ENCODE measurements at places on chromosomes 6 and 20.

DNA sequence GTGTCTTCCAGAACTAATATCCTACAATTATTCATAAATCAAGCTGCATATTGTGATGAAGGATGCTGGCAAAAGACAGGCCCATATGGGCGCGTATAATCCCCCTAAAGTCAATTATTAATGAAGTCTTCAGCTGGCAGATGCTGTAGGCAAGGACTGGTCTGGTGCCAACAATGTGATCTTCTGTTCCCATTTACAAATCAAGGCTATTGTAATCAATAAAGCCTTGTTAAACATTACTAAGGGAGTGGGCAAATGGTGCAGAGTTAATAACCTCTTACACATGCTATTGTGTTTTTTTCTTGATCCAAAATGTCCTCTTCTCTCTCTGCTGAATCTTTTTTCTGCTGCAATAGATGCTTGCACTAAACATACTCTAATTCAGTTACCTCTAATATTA is 119.0 kb downstream of the ALDH8A1 start:
- no peak for DNase-seq

DNA sequence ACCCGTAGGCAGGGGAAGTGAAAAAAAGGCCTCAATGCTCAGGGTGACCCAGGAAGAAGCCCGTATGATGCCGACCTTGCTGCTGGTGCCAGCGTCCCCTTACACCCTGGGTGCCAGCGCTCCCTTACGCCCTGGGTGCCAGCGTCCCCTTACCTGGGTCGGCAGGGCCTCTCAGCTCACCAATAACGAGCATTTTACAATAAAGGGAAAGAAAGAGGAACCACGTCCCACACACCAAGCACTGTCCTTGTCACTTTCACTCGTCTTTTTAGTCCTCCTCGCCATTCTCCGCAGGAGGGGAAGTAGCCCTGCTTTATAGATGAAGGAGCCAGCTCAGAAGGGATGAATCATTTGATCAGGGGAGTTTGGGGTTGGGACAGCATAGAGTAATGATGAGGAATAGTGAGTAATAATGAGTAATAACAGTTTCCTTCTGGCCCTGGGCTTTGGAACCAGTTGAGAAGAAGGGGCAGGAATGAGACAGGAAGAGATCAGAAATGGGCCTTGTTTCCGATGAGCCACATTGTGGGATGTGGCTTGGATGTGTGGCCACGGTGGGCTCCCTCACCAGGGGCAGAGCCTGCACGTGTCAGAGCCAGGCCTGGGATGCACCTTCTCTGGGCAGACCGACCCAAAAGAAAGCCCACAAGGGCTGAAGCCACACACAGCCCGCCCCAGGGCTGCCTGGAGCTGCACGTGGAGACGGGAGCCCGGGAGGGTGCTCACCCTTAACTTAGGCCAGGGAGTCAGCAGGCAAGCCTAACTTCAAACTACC is 75.7 kb downstream of the SYNJ2 start:
- no peak for DNase-seq

GRCh38 chr6:63140114-63140513 is 71.2 kb upstream of the FKBP1C start:
- DNase-seq = no peak

- DNase-seq = no peak
Measured at GRCh38 chr6:81565071-81565470, 187.4 kb downstream of the TENT5A start.

GRCh38 chr20:8216375-8217200 is 84.5 kb downstream of the PLCB1 start:
- no peak for DNase-seq

GRCh38 chr20:41405436-41405835 is 38.8 kb upstream of the EMILIN3 start:
- DNase-seq = no peak

DNA sequence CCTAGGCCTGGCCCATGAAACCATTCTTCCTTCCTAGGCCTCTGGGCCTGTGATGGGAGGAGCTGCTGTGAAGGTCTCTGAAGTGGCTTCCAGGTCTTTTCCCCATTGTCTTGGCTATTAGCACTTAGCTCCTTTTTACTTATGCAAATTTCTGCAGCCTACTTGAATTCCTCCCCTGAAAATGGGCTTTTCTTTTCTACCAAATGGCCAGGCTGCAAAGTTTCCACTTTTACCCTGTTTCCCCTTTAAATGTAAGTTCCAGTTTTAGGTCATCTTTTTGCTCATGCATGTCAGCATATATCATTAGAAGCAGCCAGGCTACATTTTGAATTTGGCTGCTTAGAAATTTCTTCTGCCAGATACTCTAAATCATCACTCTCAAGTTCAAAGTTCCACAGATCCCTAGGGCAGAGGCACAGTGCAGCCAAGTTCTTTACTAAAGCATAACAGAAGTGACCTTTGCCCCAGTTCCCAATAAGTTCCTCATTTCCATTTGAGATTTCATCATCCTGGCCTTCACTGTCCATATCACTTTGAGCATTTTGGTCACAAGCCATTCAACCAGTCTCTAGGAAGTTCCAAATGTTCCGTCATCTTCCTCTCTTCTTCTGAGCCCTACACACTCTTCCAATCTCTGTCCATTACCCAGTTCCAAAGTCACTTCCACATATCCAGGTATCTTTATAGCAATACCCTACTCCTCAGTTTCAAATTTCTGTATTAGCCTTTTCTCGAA is 71.9 kb downstream of the TBC1D7 start:
- no peak for DNase-seq

- no peak for DNase-seq
Measured at GRCh38 chr6:168371185-168371584, 51.6 kb upstream of the DACT2 start.

GRCh38 chr6:133891927-133892812 is 3.3 kb downstream of the TCF21 start:
- DNase-seq = no peak

- no peak for DNase-seq
Measured at GRCh38 chr6:3808759-3809514, 40.2 kb upstream of the FAM50B start.

- no peak for DNase-seq
Measured at GRCh38 chr20:47922269-47922668, 137.0 kb upstream of the SULF2 start.

GRCh38 chr6:139131736-139132280 is 3.1 kb upstream of the HECA start:
- DNase-seq = no peak

DNA sequence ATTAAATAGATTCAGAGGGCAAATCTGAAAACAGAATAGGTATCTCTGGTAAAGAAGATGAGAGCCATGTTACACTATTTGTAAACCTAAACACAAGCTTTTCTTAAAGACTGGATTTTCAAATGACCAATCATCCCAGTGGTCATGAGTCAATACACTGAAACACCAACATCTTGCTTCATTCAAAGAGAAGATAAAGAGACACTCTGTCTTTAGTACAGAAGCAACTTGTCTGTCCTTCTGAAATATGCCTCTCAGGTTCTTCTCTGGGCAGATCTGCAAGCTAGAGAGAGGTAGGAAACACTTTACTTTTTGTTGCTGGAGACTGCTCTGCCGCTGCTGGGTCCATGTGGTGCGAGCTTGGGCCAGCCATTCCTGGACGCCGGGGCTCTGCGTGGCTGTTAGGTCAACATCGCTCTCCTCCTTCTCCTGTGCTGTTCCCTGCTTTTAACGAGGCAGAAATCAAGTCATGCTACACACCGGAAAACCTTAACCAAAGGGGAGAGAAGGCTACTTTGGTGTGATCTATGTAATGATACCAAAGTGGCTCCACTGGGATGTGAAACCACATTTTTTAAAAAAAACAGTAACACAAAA is 368.2 kb downstream of the SYNE1 start:
- no peak for DNase-seq

DNA sequence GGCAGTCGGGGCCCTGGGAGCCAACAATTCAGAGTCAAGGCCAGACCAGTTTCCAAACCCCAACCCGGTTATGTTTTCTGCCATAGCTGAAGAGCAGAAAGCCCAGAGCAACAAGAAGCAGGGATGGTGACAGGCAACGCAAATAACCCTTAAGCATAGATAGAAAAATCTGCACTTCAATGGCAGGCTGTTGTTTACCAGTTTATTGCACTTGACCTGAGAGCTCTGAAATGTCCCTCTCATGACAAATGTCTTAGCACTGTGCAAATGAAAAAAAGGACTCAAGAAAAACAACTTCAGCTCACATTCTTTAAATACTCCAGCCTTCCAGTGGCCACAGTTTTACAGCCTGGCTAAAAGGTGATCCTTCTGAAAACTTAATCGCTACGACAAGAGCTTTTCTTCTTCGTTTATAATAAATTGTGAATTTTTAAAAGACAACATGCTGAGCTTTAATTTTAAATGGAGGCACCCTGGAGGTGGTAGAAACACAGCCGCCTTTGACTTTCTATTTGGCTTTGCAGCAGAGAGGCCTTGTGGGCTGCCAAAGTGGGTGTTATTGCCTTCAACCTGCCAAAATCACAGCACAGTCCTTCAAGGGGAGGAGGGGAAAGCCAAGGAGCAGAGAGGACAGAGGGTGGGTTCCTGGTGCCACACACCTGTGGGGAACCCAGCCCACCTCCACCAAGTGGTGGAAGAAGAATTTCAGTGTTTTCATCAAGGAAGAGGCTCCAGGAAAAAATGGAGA is 289.5 kb upstream of the CDYL start:
- DNase-seq = no peak

GRCh38 chr6:116328528-116328903 is 42.2 kb upstream of the DSE start:
- no peak for DNase-seq

DNA sequence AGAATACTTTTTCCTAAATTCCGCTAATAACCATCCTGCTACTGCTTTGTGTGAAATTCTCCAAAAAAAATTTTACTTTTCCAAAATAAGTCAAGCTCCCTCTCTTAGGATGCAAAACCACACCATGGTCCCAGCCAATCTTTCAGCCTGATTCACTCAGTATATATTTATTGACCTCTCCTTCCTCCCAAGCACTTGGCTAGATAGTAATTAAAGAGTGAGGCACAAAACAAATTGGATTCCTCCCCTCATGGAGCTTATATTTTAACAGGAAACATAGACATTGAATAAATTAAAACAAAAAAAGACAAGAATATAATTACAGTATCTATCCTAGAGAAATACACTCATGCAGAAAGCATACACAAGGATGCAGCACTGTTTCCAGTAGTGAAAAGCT is 9.0 kb upstream of the ZNF217 start:
- DNase-seq = no peak

GRCh38 chr20:48098099-48098498 is 312.8 kb upstream of the SULF2 start:
- DNase-seq = no peak

Data from activated CD8-positive, alpha-beta memory T cell treated with anti-CD3 and anti-CD28 coated beads for 24 hours (primary cell).